ENCODE measurements at places on chromosomes 12 and 14. TPM values are rescaled to one million over a fixed set of nuclear protein-coding genes. Genes with fewer than 3 reads are reported as not detected.

Gene ASIC1
- total RNA-seq = 4.8 TPM

Gene ATN1
- 26.3 TPM for total RNA-seq

Gene ITGB7
- total RNA-seq = 0.42 TPM

Gene NRXN3
- 3.3 TPM for total RNA-seq

Gene AQP5
- not detected for total RNA-seq

Gene NXPH4
- total RNA-seq = 13.9 TPM

Gene RTL1
- total RNA-seq = under 0.01 TPM

Gene SERPINA10
- total RNA-seq = not detected

Gene CELA1
- not detected for total RNA-seq

Gene LRP1-AS
- total RNA-seq = not detected

Gene BDKRB2
- total RNA-seq = 33.3 TPM

Gene SPTB
- total RNA-seq = 0.05 TPM

Gene SYCP3
- 0.32 TPM for total RNA-seq

Gene PRKAG1
- 59.7 TPM for total RNA-seq

Gene CPNE6
- not detected for total RNA-seq

Gene ZDHHC22
- total RNA-seq = not detected

Gene C14orf93
- total RNA-seq = 7.8 TPM

Gene HELB
- 4.5 TPM for total RNA-seq

Gene KRT71
- not detected for total RNA-seq

Gene CAPS2
- 3.6 TPM for total RNA-seq

Gene ANO4
- total RNA-seq = 2.0 TPM

Gene SLCO1A2
- not detected for total RNA-seq

Gene SELPLG
- 0.89 TPM for total RNA-seq

Gene DCTN2
- total RNA-seq = 81.4 TPM

Gene DHRS2
- 1.3 TPM for total RNA-seq

Gene GIT2
- 58.3 TPM for total RNA-seq

Gene SLC48A1
- total RNA-seq = 11.1 TPM

Gene DDX51
- total RNA-seq = 7.7 TPM

Gene TUBA1C
- total RNA-seq = 508 TPM

Gene TEX52
- total RNA-seq = not detected

Gene CD163
- not detected for total RNA-seq

Gene PRKD1
- 19.6 TPM for total RNA-seq

Gene VASH1
- 11.2 TPM for total RNA-seq

Gene FZD10
- not detected for total RNA-seq

Gene DGKA
- total RNA-seq = 84.2 TPM

Gene KCNA1
- not detected for total RNA-seq

Gene COL2A1
- total RNA-seq = 0.18 TPM

Gene FAM90A1
- 0.09 TPM for total RNA-seq

Gene RNU6-7
- not detected for total RNA-seq

Gene SCAF11
- total RNA-seq = 49.9 TPM

Gene TAS2R14
- total RNA-seq = 4.2 TPM

Gene NTF3
- 7.1 TPM for total RNA-seq

Gene PPFIA2
- total RNA-seq = not detected

Gene CCDC198
- not detected for total RNA-seq

Gene CAPZA3
- total RNA-seq = not detected

Gene EPYC
- total RNA-seq = not detected

Measured in smooth muscle cell of the umbilical artery (primary cell).